ENCODE measurements at places on chromosomes 16 and 17.

- no peak for DNase-seq
Measured at GRCh38 chr16:89408315-89408714, 82.0 kb downstream of the ANKRD11 start.

GRCh38 chr16:57273359-57273758 is 11.1 kb downstream of the PLLP start:
- DNase-seq = no peak

DNA sequence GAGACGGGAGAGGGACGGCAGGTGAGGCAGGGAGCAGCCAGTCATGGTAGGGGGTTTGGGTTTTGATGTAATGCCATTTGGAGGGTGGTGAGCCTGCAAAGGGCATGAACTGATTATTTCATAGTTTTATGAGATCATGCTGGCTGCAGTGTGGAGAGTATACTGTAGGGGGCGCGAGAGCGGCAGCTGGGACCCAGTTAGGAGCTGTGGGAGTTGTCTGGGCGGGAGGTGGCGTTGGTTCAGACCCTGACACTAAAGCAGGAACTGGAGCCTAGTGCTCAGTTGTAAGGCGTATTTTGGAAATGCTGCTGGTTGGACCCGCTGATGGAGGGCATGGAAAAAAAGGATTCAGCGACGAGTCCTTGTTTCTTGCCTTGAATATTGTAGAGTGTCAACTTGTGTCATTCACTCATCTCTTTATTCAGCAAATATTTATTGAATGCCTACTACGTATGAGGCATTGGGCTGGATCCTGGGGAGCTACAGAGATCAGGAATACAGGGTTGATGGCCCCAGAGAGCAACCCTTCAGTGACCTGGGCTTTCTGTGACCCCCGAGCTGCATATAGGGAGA is 23.7 kb upstream of the KDM8 start:
- DNase-seq = peak; percentile 83

DNA sequence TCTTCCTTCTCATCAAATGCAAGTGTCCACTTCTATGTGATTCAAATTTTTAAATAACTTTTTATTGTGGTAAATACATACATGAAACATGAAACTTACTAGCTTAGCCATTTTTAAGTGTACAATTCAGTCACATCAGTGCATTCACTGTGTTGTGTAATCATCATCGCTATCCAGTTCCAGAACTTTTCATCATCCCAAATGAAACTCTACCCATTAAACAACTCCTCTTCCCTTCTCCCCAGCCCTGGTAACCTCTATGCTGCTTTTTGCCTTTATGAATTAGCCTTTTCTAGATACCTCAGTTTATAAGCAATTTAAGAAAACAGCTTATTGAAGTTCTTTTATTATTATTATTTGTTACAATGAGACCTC is 41.1 kb upstream of the IL34 start:
- DNase-seq = no peak

DNA sequence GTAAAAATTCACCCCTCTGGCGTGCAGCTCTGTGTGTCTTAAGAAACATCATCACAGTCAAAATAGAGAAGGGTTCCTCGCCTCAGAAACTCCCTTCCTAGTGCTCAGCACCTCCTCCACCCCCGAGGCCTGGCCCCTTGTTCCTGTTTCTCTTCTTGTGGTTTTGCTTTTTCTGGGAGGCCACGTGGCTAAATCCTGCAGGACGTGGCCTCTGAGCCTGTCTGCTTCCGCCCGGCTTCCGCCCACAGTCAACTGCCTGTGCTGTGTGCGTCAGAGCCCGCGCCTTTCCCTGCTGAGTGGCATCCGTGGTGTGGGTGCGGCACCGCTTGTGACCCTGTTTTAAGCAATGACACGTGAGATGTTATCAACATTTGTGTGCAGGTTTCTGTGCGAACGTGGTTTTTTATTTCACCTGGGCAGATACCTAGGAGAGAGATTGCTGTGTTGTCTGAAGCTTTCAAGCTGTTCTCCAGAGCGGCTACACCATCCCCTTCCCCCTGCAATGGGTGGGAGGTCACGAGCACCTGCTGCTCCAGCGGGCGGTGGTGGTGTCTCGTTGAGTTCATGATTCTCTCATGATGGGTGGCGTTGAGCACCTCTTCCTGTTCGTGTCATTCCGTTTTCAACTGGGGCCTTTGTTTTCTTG is 21.7 kb downstream of the ACSF3 start:
- DNase-seq = no peak

DNA sequence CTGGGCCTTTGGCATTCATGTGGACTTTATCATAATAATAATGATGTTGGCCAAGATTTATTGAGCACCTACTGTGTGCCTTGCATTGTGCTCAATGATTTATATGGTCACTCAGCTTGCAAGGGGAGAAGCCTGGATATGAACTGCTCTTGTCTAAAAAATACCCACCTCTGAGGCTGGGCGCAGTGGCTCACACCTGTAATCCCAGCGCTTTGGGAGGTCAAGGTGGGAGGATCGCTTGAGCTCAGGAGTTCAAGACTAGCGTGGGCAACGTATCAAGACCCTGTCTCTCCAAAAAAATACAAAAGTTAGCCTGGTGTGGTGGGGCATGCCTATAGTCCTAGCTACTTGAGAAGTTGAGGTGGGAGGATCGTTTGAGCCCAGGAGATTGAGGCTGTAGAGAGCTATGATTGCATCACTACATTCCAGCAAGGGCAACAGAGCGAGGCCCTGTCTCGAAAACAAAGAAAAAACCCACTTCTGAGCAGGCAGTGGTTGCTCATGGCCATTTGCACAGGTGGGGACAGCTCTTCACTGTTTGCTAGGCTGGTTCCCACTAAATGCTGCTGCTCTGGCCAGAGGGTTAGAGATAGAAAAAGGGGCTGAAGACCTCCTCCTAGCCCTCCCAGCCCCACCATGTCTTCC is 4.3 kb upstream of the ADGRG1 start:
- DNase-seq = no peak

DNA sequence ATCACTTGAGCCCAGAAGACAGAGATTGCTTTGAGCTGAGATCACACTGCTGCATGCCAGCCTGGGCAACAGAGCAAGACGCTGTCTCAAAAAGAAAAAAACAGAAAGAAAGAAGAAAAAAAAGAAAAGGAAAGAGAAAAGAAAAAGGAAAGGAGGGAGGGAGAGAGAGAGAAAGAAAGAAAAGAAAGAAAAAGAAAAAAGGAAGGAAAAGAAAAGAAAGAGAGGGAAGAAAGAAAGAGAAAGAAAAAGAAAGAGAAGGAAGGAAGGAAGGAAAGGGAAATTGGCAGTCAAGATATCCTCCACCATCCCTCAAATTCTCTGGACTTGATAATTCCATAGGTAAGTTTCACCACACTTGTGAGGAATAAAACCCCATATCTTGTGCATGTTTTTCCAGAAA is 71.4 kb upstream of the WSB1 start:
- no peak for DNase-seq

DNA sequence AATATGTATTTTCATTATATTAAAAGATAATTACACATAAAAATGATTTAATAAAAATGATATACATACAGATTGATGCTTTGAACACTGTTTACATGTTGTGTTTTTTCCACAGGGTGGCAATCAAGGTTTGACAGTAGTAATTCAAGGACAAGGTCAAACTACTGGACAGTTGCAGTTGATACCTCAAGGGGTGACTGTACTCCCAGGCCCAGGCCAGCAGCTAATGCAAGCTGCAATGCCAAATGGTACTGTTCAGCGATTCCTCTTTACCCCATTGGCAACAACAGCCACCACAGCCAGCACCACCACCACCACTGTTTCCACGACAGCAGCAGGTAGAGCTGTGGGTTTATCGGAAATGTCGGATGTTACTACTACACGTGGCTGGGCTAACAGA is 52.2 kb downstream of the C17orf58 start:
- DNase-seq = no peak

DNA sequence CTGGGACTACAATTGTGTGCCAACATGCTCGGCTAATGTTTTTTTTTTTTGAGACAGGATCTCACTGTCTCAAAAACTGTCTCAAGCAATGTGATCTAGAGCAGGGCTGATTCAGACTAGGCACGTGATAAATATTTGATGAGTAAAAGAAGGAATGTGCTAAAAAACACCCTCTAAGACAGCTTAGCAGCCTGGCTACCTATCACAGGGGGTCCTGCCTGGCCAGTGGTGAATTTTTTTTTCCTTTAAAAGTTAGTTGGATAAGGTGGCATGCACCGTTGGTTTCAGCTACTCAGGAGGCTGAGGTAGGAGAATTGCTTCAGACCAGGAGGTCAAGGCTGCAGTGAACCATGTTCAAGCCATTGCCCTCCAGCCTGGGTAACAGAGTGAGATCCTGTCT is 14.8 kb upstream of the GPATCH8 start:
- DNase-seq = no peak

DNA sequence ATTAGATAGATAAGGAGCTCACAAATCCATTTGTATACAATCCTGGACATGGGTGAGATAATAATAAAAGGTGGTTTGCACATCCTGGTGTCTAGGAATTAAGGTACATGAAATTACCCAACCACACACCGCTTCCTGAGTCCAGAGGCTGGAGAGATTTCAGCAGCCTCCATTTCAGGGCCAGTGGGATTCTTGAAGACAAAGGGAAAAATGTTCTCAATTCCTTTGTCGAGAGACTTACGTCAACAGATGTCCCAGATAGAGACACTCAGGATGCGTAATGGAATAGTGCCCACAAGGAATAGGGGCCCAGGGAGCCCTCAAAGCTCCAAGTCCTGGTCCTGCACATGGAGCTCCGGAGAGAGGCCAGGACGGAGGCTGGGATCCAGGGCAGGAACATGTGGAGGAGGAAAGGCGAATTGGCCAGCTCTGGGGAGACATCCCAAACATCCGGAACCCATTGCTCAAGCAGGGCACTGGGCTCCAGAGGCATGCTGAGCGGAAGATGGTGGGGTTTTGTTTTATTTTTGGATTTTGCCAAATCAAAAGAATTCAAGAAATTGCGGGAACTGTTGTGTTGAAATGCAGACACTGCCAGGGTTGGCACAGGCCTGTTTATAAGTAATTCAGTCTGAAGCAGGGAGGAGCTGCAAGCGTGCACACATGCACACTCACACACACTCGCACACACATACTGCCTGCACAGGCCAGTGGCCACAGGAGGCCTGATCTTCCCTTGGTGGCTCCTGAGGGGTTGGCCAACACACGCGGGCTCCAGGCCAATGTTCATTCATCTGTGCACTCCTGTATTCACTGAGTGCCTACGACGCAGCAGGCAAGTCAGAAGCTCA is 97.2 kb downstream of the NOG start:
- DNase-seq = no peak

DNA sequence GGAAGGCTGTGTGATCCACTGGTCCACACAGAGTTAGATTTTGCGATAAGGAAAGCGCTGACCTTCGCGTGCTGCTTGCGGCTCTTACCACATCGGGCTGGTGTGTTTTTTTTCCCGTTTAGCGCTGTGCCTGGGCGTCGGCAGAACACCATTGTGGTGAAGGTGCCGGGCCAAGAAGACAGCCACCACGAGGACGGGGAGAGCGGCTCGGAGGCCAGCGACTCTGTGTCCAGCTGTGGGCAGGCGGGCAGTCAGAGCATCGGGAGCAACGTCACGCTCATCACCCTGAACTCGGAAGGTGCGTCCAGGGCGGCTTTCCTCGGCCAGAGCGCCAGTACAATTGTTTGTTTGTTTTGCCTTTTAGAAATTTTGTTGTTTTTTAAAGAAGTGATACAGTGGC is 54.7 kb downstream of the BANP start:
- no peak for DNase-seq

- no peak for DNase-seq
Measured at GRCh38 chr16:85377388-85378144, 235.6 kb upstream of the GSE1 start.

DNA sequence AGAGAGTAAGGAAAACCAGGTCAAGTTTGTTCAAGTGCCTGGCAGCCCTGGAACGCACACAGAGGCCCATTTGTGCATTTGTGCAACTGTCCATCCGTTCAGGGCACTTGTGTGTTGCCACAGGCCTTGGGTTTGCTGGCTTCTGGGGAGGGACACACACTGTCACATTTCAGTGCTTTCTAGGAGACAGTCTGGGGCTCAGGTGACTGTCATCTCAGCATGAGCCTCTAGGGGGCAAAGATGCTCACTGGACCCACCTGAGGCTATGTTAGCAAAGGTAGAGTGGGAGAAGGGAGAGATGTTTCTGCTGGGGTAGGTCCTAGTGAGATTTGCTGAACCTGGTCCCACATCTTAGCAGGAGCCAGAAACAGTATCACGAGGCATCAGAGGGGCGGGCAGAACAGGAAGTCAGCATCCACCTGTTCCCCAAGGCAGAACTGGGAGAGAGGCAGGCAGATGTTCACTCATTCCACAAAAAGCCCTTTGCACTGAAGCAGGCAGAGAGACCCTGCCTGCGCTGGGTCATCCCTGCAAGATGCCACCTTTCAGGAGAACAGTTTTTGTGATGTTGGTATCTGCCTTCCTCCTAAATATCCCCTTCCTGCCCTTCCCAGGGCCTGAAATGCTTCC is 48.5 kb downstream of the RAI1 start:
- peak; percentile 67 for DNase-seq

- no peak for DNase-seq
Measured at GRCh38 chr16:4507588-4508345, 30.8 kb downstream of the CDIP1 start.

DNA sequence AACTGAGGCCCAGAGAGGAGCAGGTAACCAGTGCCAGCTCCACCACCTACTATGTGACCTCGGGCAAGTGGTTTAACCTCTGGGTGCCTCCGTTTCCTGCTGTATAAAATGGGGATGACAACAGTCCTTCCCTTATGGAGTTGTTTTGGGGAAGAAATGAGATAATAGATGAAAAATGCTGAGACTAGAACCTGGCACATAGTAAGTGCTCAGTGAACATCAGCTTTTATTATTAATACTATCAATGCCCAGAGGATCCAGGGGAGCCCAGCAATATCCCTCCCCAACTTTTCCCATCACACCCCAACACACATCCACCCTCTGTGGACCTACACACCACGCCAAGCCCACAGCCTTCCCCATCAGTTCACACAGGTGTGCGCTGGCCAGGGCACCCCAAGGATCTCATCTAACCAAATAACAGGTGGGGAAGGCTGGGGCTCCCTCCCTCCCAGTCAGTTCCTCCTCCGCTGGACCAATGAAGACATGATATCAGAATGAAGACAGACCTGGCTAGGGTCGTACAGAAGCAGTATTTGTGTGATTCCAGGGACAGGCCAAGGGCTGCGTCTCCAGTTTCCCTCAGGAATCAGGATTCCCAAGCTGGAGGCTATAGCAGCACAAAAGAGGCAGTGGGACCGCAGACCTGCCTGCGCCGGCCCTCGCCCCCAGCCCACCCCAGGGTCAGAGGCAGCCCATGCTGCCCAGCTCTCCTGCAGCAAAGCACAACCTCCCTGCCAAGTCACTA is 1.8 kb downstream of the ATP2A3 start:
- DNase-seq = no peak

- no peak for DNase-seq
Measured at GRCh38 chr17:63311416-63311937, 134.6 kb downstream of the CYB561 start.

GRCh38 chr16:87854053-87854906 is 15.0 kb downstream of the SLC7A5 start:
- peak; percentile 76 for DNase-seq

GRCh38 chr17:82344175-82344907 is 10.8 kb upstream of the SECTM1 start:
- no peak for DNase-seq

DNA sequence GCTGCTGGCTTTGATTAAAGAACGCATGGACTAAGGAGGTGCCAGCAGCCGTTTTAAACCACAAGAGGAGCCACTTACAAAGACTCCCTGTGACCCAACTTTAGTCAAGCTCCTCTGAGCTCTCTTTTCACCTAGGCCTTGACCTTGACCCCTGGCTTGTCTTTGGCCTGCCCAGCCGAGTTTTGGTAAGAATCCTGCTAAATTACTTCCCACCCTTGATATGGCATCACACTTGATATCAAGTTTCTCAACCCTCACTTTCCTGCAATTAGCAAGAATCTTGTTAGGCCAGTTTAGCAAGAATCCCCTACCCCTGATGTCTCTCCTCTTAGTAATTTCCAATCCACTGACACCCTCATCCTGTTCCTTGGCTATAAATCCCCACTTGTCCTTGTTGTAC is 232.8 kb upstream of the SALL1 start:
- no peak for DNase-seq

Data from WERI-Rb-1 (cell line).